ENCODE measurements at places on chromosomes 7 and 10. TPM values are rescaled to one million over a fixed set of nuclear protein-coding genes. Genes with fewer than 3 reads are reported as not detected.

The ITGB8 gene
- 19.9 TPM for total RNA-seq

The GNAT3 gene
- total RNA-seq, result not detected

The PTF1A gene
- not detected for total RNA-seq

The FAM25C gene
- not detected for total RNA-seq

The PPP1R17 gene
- 1.2 TPM for total RNA-seq

The DPYSL4 gene
- total RNA-seq, result 145 TPM

The KLF14 gene
- not detected for total RNA-seq

The DLG5 gene
- total RNA-seq, result 82.2 TPM

The OR2A42 gene
- not detected for total RNA-seq

The EBF3 gene
- 11.6 TPM for total RNA-seq

The EVX1 gene
- total RNA-seq, result 0.80 TPM

The PTPRZ1 gene
- total RNA-seq, result 202 TPM

The BBIP1 gene
- total RNA-seq, result 37.8 TPM

The BCAP29 gene
- total RNA-seq, result 34.2 TPM

The ASB4 gene
- 0.21 TPM for total RNA-seq

The STRIP2 gene
- total RNA-seq, result 11.6 TPM

The PGAM2 gene
- total RNA-seq, result 2.4 TPM

The COBL gene
- total RNA-seq, result 0.41 TPM

The TMEM26 gene
- total RNA-seq, result 0.05 TPM

The CAMK2B gene
- 2.4 TPM for total RNA-seq

The CHST3 gene
- 24.5 TPM for total RNA-seq

The POM121L12 gene
- not detected for total RNA-seq

The MOGAT3 gene
- not detected for total RNA-seq

The CFTR gene
- not detected for total RNA-seq

The TMEM196 gene
- total RNA-seq, result 0.55 TPM

The INHBA gene
- not detected for total RNA-seq

The ADAP1 gene
- 5.2 TPM for total RNA-seq

The C10orf67 gene
- 0.33 TPM for total RNA-seq

The TUBAL3 gene
- total RNA-seq, result not detected

The SPDYE9 gene
- not detected for total RNA-seq

The CUTC gene
- total RNA-seq, result 17.9 TPM

The FOXP2 gene
- total RNA-seq, result 4.9 TPM

The HSPA12A gene
- 7.4 TPM for total RNA-seq

The TEX36 gene
- not detected for total RNA-seq

The UCN3 gene
- not detected for total RNA-seq

The EGR2 gene
- 14.2 TPM for total RNA-seq

The GRID1 gene
- 1.1 TPM for total RNA-seq

The TLX1 gene
- total RNA-seq, result 0.33 TPM

The GALNT17 gene
- total RNA-seq, result 10.4 TPM
